ENCODE measurements at places on chromosomes 7 and 10. TPM values are rescaled to one million over a fixed set of nuclear protein-coding genes. Genes with fewer than 3 reads are reported as not detected.
A peak's percentile ranks its signal among the peaks of the same experiment; 100 is the strongest.

GRCh38 chr7:77903597-77903996 lies 105.0 kb downstream of the PHTF2 start:
- no peak for DNase-seq

DNA sequence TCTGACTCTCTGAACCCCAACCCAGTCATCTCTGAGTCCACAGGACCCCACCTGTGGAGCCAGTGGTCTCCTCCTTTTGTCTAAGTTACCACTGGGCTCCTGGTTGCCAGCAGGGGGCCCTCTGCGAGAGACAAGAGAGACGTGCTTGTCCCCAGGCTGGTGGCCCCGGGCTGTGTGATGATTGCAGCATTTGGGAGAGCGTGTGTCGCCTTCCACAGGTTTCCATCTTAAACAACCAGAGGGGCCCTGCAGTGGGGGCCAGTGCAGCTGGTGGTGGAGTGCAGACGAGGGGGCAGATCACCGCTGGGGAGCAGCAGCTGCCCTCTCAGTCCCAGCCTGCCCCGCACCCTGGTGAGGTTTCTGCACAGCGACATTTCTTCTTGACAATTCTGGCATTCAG lies 122.4 kb upstream of the PPP2R2D start:
- DNase-seq, result no peak

DNA sequence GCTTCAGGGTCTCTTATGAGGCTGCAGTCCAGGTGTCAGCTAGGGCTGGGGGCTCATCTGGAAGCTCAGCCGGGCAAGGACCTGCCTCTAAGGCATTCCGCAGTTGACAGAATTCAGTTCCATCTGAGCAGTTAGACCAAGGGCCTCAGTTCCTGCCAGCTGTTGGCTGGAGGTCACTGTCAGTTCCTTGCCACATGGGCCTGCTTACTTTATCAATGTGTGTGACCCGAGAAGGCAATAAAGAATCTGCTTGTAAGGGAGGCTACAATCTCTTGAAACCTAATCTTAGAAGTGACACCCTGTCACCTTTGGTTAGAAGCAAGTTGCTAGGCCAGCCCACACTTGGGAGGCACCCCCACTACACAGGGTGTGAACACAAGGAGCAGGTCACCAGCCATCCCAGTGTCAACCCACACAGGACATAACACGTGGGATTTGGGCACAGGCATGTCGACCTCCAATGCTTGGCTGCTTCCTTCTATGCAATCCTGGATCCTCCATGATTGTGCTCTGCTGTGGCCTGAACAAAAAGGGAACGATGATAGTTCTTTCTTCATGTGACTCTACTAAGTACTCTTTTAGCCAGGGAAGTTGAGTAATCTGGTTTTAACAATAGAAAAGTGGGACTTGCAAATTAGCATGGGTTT lies 41.8 kb downstream of the MTURN start:
- DNase-seq, result no peak

GRCh38 chr10:50607356-50607925 lies 16.3 kb downstream of the SGMS1 start:
- DNase-seq, result no peak

DNA sequence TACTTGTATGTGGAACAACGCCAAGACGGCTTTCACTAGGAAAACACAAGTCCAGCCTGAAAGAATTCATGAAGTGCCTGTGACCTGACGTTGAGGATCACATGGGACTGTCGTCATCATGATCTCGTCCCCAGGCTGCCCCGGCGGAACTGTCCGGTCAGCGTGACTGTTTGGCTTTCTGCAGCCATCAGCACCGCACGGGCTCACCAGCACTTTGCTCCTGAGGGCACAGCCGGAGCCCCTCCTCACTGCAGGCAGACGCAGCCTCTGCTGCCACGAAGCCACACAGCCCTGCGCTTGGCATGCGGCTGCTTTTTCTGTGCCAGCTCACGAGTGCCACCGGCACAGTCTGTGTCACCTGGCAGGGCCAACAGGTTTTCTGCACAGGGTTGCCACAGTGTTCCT lies 9.4 kb upstream of the GET4 start:
- no peak for DNase-seq

GRCh38 chr10:28587970-28588290 lies 55.0 kb downstream of the WAC start:
- no peak for DNase-seq

DNA sequence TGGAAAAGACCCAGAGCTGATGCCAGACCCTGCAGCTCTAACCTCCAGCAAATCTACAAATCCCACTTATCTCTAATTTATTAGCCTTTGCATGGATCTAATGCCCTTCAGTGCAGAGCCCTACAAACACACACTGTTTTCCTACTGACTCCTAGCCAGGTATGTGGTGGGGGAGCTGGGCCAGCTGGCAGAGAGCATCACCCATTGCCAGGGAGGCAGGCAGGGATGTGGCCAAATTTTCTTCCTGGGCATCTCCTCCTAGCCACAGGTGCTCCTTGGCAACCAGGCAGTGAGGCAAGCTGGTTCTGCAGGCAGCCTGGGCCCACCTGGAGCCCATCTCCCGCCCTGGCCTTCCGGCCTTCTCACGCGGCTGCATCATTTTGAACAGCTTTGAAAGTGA lies 55.9 kb upstream of the EMX2 start:
- no peak for DNase-seq

DNA sequence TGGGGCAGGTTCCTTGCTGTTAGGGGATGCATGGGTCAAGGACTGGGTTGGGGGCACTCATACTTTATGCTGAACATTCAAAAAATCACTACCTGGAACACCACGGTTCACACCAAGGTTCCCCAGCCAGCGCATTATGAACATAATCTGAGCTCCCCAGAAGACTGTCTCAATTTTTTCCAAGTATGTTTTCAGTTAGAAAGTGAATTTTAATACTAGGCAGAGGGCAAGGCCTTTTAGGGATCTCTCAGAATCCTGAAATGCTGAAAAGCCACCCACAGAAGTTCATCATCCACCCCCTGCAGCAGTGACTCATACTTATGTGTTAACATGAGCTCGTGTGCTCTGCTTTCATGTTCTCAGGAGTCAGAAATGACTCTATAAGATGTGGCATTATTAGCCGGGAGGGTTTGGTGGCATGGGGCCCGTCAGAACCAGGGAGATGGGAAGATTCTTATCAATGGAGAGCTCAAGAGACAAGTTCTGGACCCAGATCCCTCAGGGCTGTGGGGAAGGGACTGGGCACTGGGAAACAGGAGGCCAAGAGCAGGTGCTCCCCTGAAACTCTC lies 185.2 kb upstream of the ITGB1 start:
- no peak for DNase-seq

GRCh38 chr10:119997429-119997828 lies 104.9 kb downstream of the SEC23IP start:
- no peak for DNase-seq

GRCh38 chr7:151790830-151791620 lies 85.9 kb downstream of the PRKAG2 start:
- DNase-seq, result no peak

DNA sequence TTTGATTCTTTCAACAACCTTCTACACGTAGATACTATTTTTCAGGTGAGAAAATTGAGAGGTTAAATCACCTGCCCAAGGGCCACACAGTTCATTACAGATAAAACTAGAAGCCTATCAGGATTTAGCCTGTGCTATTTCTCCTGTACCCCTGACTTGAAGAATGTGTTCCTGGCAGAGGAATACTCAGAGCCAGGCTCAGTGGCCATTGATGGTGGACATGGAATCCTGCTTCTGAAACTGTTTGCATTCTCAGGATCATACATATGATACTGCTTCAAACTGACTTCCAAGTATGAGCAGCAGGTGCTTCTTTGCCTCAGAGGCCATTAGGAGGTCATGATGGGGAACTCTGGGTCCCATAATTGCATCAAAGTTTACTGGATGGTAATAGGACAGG lies 348.6 kb downstream of the ADRA2A start:
- no peak for DNase-seq

GRCh38 chr10:69383558-69383957 lies 33.2 kb downstream of the TACR2 start:
- no peak for DNase-seq

- DNase-seq, result no peak
Observed at GRCh38 chr7:113608782-113609181, 310.0 kb downstream of the PPP1R3A start.

GRCh38 chr7:86926732-86927131 lies 132.7 kb downstream of the ELAPOR2 start:
- DNase-seq, result no peak

- DNase-seq, result peak; percentile 54
Observed at GRCh38 chr7:74542558-74543117, 88.9 kb downstream of the GTF2IRD1 start.

- no peak for DNase-seq
Observed at GRCh38 chr10:58757352-58758065, 244.8 kb downstream of the BICC1 start.

MSMB gene
- not detected for total RNA-seq

LEP gene
- not detected for total RNA-seq

INSYN2A gene
- total RNA-seq, result 2.4 TPM

C10orf53 gene
- not detected for total RNA-seq

MGMT gene
- 15.0 TPM for total RNA-seq

SPDYE11 gene
- not detected for total RNA-seq

EPDR1 gene
- 106 TPM for total RNA-seq

FKBP6 gene
- total RNA-seq, result not detected

H2BK1 gene
- total RNA-seq, result not detected

TNS3 gene
- 36.9 TPM for total RNA-seq

ANKRD1 gene
- total RNA-seq, result not detected
